ENCODE measurements at places on chromosomes 4 and X.

GRCh38 chr4:25481648-25482047 is 104.6 kb downstream of the ANAPC4 start:
- DNase-seq: no peak

DNA sequence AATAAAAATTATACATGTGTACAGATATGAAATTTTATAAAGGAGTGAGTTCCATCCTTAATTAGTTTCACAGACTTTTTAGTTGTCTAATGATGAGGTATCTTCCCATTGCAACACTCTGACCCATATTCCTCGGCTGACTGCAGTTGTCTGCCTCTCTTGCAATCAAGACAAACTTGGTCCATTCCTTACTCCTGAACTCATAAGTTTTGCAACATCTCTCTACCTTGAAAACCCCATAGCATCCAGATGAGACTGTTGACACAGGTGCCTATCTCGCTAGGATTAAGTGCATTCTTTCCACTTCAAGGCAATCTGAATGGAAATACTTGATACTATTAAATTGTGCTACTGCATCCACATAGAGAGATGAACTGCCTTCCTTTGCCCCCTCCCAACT is 2.3 kb downstream of the XKRX start:
- DNase-seq: no peak

GRCh38 chrX:65781845-65782244 is 114.4 kb downstream of the MSN start:
- DNase-seq: no peak

GRCh38 chr4:173529477-173530325 is at the start of gene HAND2:
TSS of gene HAND2 (minus strand) at chr4:173530229. CDS start at chr4:173529289, 940 bp downstream.
- DNase-seq: no peak

GRCh38 chr4:181646864-181647263 is 596.3 kb upstream of the TENM3 start:
- no peak for DNase-seq

GRCh38 chr4:7107166-7107905 is 39.5 kb upstream of the GRPEL1 start:
- DNase-seq: no peak

- peak; percentile 39 for DNase-seq
These were observed 16.0 kb downstream of the UTP3 start for GRCh38 chr4:70704215-70704930.

DNA sequence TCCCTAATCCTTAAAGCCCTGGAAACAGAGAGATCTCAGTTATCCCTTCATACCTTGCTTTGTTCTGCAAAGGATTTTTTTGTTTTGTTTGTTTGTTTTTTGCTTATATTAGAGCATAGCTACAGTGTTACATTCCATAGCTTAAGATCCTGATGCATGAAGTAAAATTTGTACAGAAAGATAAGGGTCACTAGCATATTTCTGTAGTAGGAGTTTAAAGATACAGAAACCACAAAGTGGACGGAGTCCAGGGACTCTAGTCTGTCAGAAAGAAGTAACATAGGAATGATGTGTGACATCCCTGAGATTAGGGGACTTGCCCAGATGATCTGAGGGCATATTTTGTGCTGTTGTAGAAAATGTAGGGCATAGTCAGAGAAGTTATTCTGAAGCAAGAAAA is 151.9 kb upstream of the PLAC1 start:
- no peak for DNase-seq
